ENCODE measurements at places on chromosomes 1 and 21. TPM values are rescaled to one million over a fixed set of nuclear protein-coding genes. Genes with fewer than 3 reads are reported as not detected.

DNA sequence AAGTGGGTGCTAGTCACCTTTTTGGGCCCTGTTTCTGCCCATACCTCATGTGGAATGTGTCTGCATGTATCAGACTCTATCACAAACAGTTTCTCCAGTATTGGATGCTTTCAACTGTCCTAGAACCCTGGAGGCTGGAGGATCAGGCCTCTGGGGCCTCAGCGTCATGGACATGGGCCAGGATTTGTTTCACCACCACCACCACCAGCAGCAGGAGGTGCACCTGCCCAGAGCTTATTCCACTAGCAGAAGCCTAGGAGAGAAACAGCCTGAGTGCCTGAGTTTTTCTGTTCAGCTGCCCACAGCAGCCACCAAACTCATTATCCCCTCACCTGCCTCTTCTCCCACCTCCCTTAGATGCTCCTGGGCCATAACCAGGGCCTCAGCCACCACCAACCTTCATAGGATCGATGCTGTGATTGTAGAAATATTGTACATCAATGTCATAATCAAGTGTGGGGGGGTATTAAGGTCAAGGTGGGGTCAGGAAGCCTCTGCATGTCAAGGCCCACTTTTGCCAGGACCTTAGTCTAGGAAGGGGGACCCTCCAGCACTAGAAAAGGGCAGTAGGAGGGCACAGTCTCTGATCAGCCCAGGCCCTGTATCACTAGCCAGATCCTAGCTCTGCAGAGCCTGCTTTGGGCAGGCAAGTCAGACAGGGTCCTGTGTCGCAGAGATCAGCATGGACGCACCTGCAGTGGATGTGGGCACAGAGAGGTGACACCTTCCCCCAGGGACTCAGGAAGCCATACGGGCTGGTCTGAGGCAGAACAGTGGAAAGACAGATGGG is 9.3 kb downstream of the DMAP1 start:
- H3K27ac ChIP-seq, result no peak overlapping the region
- H3K36me3 ChIP-seq, result no peaks in the 10 kb centered on the region
- no peak for DNase-seq
- H3K27me3 ChIP-seq, result no peaks in the 10 kb centered on the region
- H3K4me3 ChIP-seq, result no peak overlapping the region
- peaks cover 7% of the 10 kb centered on the region for H3K4me1 ChIP-seq

- no peaks in the 10 kb centered on the region for H3K36me3 ChIP-seq
- H3K27ac ChIP-seq, result no peak overlapping the region
- peaks cover 41% of the 10 kb centered on the region for H3K27me3 ChIP-seq
- peaks cover 4% of the 10 kb centered on the region for H3K4me1 ChIP-seq
These were observed 36.6 kb downstream of the HUNK start for GRCh38 chr21:31909153-31910073.

DNA sequence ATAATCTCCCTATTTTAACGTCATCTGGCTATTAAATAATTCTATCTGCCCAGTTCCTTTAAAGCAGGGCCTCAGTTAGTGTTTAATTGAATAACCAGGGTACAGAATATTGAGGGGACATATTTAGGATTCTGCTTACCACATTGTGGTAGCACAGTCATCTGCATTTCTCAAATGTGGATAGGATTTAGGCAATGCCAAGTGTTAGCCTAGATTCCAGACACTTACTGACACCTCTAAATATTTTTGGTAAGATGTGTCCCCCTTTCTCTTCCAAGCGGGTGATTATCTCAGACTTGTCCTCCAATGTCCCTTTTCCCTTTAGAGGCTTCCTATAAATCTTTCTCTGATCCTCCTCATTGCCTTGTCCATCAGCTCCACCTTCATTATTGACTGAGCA is 160.8 kb upstream of the HOOK1 start:
- no peak for DNase-seq
- H3K27me3 ChIP-seq, result no peaks in the 10 kb centered on the region
- H3K27ac ChIP-seq, result no peak overlapping the region
- H3K4me1 ChIP-seq, result no peaks in the 10 kb centered on the region
- no peak overlapping the region for H3K4me3 ChIP-seq

IFI44L gene
- total RNA-seq, result 8.1 TPM

- no peak overlapping the region for H3K27ac ChIP-seq
- no peaks in the 10 kb centered on the region for H3K36me3 ChIP-seq
- no peak overlapping the region for H3K4me3 ChIP-seq
- no peak for DNase-seq
- peaks cover 11% of the 10 kb centered on the region for H3K27me3 ChIP-seq
These were observed 9.3 kb upstream of the HES5 start for GRCh38 chr1:2539312-2539907.

DNA sequence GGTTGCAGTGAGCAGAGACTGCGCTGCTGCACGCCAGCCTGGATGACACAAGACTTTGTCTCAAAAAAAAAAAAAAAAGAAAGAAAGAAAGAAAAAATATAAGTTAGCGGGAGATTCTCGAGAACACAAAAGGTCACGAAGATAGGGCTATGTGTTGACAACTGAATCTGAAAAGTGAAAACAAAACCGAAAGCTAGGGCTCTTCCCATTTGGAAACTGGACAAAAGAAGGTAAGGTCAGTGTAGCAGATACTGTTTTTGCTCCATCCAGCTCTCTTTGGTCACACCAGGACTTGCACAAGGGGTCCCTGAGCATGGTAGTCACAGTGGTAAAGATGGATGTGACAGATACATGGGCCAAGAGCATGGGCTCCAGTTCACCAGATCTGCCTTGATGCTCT is 60.4 kb upstream of the MAP10 start:
- no peaks in the 10 kb centered on the region for H3K27me3 ChIP-seq
- no peaks in the 10 kb centered on the region for H3K4me1 ChIP-seq
- H3K4me3 ChIP-seq, result no peak overlapping the region
- no peaks in the 10 kb centered on the region for H3K36me3 ChIP-seq
- no peak for DNase-seq

SYPL2 gene
- 35.7 TPM for total RNA-seq
